RKO (cell line): ENCODE measurements at places on chromosomes 2 and 18.

DNA sequence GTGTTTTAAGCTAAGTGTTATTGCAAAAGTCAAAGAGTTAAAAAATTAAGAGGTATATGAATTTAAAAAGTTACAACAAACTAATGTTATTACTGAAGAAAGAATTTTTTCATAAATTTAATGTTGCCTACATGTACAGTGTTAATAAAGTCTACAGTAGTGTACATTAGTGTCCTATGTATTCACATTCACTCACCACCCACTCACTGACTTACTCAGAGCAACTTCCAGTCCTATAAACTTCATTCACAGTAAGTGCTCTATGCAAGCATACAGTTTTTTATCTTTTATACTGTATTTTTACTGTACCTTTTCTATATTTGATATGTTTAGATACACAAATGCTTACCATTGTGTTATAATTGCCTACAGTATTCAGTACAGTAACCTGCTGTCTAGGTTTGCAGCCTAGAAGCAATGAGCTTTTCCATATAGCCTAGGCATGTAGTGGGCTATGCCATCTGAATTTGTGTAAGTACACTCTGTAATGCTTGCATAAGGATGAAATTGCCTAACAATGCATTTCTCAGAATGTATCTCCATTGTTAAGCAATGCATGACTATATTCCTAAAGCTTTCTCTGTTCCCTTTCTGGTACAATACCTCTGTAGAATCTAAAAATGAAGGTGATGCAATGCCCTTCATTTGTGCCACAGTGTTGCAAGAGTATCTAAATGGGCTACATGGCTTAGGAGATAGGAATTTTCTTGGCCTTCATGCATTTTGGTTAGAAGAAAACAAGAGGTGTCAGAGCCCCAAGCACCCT is 370.8 kb upstream of the NT5C1B start:
- DNase-seq: no peak

DNA sequence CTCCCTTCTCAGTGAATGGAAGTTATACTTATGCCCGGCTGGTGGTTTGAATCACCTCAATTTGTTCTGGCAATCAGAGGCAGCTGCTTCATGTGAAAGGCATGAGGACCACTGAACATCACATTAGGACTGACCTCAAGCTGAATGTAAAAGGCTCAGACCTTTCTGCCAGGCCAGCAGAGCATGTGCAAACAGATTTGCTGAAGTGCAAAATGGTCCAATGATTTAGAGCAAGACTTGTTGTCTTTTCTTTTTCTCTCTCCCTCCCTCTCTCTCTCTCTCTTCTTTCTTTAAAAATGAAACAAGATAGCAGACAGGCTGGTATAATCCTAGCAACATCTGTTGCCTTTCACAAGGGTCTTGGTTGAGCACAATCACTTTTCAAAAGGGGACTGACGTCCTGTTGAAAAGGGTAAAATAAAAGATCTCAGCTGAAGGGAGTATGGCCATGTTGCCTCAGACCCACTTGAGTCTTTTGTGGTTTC is 13.3 kb upstream of the CDH7 start:
- DNase-seq: no peak

GRCh38 chr2:64844087-64844486 is 145.1 kb upstream of the SLC1A4 start:
- DNase-seq: no peak

DNA sequence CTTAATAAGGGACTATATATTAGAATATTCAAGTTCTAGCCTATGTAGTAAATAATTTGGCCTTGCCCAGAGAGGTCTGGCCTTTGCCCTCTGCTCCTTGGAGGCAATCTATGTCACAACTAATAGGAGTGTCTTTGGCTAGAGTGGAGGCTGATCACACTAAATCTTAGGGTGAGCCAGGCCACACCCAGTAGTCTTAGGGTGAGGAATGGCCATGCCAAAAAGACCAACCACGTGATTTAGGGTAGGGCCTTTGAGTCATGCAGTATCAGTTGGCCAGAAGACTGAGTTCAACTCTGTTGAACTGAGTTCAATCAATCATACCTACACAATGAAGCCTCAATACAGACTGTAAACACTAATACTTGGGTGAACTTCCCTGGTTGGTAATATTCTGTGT is 26.0 kb upstream of the FLACC1 start:
- no peak for DNase-seq

DNA sequence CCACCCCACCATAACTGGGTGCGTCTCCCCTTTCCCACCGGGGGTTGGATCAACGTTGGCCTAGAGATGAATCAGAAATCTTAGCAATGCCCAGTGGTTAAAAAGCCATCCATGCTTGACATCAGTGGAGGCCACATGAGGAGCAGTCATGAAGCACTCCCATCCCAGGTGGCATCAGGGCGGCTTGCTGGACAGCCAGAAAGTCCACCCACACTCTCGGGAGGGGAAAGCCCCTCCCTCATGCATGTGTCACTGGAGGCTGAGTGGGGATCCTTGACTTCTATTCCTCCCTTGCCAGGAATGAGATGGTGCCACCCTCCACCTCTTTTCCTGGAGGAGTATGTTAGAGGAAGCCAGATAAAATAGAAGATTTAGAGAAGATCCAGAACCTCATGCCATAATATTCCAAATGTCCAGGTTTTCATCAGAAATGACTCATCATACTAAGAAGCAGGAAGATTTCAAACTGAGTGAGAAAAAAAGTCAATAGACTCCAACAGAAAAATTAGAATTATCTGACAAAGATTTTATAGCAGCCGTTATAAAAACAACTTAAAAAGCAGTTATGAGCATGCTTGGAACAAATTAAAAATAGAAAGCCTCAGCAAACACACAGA is 507.1 kb upstream of the ID2 start:
- no peak for DNase-seq

DNA sequence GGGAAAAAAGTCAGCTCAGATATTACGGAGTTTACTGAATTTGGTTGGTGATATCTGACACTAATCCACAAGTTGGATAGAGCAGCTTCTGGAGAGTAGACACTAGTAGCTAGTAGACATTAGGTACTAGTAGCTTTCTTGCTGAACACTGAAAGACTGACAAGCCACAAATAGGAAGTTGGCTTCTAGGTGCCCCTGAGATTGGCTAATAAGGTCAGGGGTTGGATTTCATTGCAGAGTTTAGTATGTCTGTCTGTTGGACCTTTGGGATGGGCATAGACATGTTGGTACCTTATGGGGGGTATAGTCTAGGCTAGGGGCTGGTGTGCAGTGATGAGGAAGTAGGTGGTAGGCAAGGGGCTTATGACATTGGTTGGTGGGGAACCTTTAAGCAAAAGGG is 164.9 kb upstream of the LRRTM1 start:
- DNase-seq: no peak

- DNase-seq: no peak
Measured at GRCh38 chr2:108591163-108591562, 56.9 kb downstream of the LIMS1 start.

GRCh38 chr18:75211953-75212750 is 1.6 kb downstream of the TSHZ1 start:
- peak; percentile 38 for DNase-seq

DNA sequence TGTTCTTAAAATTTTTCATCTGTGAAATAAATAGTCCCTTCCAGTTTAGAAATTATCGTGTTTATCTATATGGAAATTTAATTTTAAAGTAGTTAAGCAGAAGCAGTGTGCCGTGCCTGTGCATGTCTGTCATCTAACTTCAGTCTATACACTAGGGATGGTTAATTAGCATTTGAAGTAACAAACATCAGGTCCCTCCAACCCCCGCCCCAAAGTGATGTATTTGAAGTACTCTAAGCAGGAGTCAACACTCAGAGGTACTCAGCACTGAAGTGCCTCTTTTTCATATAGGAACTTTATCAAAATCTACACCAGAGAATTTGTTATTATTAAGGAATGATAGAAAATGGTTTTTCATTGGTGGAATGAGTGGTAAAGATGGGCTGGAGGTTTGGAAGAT is 33.0 kb downstream of the LANCL1 start:
- DNase-seq: no peak

- DNase-seq: no peak
Measured at GRCh38 chr2:173347305-173348168, 7.1 kb upstream of the CDCA7 start.

GRCh38 chr2:98868548-98869271 is 67.3 kb downstream of the CRACDL start:
- DNase-seq: no peak

GRCh38 chr2:64017811-64018700 is 1.2 kb downstream of the VPS54 start:
- peak; percentile 72 for DNase-seq

GRCh38 chr2:165610591-165611029 is 141.1 kb downstream of the CSRNP3 start:
- no peak for DNase-seq

DNA sequence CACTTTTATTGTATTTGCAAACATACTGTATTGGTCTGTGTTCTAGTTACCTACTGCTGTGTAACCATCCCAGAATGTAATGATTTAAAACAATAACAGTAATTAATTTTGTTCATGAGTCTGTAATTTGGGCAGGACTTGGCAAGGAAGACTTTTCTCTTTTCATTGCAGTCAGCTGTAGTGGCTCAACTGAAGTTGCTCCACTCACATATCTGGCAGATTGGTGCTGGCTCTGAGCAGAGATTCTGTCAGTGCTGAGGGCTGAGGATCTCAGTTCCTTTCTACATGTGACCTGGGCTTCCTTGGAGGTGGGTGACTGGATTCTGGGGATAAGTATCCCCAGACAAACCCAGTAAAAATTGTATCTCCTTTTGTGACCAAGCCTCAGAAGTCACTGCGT is 26.6 kb downstream of the PTPN4 start:
- DNase-seq: no peak

- no peak for DNase-seq
Measured at GRCh38 chr2:118535818-118536212, 311.6 kb downstream of the EN1 start.

DNA sequence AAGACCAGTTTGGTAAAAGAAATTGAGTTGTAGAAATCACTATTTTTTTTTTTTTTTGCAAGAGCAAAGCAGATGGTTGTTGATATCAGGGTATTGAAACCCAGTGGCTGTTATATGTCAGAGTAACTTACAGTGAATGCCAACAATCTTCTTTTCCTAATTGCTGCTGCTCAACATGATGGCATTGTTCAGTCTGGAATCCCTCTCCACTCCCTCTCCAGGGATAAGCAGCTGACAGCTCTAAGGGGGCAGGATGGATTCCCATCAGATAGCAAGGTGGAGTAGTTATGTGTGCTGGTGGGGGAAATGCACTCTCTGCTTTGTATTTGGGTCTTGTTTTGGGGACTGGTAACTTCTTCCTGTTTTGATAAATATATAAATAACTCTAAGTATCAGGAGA is 200.0 kb downstream of the PIK3C3 start:
- DNase-seq: no peak

GRCh38 chr2:152468899-152469692 is 134.1 kb downstream of the FMNL2 start:
- DNase-seq: no peak

DNA sequence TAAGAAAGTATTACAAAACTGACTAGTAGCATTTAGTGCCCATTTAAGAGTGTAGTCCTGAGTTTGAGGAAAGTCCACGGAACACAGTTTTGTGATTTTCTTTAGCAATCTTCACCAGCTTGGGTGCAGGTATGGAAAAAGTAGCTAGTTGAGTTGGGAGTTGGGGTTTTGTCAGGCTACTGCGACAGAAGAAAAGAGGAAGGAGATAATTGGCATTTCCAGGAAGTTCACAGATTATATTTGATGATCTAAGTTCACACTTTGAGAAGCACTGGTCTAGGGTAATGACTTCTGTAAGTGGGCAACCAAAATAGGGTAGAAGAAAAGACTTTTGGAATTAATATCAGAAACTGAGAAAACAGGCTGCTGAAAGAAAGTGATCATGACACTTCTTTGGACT is 52.1 kb downstream of the VIL1 start:
- no peak for DNase-seq

DNA sequence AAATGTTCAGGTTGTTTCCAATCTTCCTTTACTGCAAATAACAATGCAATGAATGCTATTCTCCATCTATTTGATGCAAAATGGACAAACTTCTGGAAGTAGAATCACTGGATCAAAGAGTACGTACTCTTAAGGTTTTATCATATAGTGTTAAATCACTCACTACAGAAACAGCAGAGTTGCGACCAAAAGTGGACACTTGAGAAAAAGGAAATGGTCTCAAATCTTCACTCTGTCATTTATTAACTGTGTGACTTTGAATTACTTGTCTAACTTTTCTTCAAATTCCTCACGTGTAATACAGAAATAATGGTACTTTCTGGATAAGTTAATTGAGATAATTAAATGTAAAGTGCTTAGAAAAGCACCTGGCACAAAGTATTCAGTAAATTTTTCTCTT is 78.1 kb downstream of the CERKL start:
- DNase-seq: no peak

GRCh38 chr2:238023608-238024007 is 37.2 kb upstream of the SCLY start:
- DNase-seq: no peak

- DNase-seq: no peak
Measured at GRCh38 chr2:180609626-180610340, 370.6 kb upstream of the UBE2E3 start.

GRCh38 chr2:237258116-237258515 is 155.8 kb downstream of the COL6A3 start:
- DNase-seq: no peak

- DNase-seq: no peak
Measured at GRCh38 chr2:25276569-25277465, 64.9 kb downstream of the DNMT3A start.

GRCh38 chr2:15222856-15223255 is 338.3 kb downstream of the NBAS start:
- no peak for DNase-seq

- DNase-seq: no peak
Measured at GRCh38 chr2:208542465-208543041, 136.0 kb downstream of the PTH2R start.

GRCh38 chr2:39737661-39738060 is 41.4 kb downstream of the THUMPD2 start:
- no peak for DNase-seq

DNA sequence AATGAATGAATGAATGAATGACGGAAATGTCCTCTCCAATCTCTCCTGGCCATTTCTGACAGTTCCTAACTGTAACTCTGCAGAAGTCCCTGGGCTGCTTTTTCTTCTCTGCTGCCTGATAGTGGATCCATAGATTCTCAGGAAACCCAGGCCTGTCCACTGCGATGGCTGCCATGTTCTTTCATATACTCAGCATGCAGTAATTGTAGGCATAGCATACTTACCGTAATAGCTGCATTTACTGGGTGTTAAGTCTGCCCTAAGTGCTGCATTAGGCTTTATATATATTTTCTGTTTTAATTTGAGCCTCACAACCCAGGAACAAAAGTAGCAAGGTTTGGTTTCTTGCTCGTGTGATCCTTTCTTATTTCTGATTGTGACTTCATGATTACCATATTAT is 122.9 kb downstream of the DCC start:
- no peak for DNase-seq

DNA sequence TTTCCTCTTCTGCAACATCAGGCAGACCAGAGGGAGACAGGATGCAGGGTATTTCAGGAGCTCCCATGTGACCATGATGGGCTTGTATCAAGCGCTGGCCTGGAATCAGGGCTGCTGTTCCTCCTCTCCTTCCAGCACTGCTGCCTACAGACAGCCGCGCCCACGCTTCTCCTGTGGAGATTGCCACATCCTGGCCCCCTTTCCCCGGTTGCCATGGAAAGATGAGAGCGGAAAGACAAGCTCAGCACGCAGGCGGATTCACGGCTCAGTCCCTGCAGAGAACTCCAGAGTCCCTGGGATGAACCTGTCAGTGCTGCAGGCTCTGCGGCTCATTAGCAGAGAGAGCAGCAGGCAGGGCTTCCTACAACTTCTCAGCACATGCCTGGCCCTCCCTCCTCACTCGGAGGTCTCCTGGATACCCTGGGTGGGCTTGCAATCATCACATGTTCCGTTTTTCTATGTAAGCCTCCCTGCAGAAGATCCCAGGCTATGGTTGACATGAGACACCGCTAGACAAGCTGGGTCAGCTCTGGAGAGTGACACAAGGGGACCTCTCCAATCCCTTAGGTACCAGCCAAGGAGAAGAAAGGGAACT is 497.8 kb upstream of the MYT1L start:
- DNase-seq: no peak
